Iris pigment epithelial cell (primary cell): ENCODE measurements at places on chromosomes 5 and 9.
A peak's percentile ranks its signal among the peaks of the same experiment; 100 is the strongest.

GRCh38 chr5:105978011-105978410 is 1692.7 kb downstream of the EFNA5 start:
- DNase-seq: no peak

DNA sequence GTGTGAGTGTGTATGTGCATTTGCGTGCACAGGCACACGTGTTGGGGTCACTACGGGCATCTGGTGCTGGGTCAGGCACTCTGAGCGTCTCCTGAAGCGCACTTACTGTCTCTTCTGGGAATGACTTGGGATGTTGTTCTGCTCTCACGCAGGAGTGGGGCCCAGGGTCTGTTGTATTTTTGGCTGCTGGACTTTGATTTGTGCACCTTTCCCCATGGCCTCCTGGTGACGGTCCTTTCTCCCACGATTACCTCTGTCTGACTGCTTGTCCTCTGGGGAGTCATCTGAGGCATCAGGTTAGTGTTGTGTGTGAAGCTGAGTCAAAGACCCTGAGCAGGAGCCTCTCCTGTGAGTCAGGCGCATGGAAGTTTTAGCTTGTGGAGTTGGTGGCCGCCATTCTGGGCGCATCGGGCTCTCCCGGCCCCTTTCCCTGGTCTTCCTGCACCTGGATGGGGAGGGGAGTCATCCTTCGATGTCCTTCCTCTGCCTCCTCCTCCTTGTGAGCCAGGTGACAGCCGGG is 62.1 kb downstream of the RXRA start:
- DNase-seq: no peak

DNA sequence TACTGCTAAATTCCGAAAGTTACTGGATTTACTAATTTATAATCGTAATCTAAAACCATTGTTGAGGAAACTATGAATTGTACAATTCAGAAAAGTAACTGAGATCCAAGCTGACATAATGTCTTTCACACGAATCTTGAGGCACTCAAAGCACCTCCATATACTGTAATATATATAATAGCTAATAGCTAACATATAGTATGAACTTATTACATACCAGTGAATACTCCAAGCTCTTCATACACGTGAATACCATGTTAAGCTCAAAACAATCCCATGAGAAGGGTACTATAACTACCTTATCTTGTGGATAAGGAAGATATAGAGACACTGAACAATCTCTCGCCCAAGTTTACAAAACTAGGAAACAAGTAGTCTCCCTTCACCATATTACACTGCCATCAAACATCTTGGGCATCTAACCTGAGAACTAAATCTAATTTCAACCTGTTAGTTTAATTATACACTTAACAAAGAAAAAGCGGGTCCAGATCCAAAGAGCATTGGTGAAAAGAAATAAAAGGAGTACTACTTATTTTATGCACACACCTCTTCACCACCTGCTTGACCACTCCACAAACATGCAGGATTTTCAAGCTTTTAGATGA is 1.0 kb downstream of the NUDCD2 start:
- DNase-seq: no peak

- no peak for DNase-seq
Observed at GRCh38 chr9:122294531-122294930, 29.8 kb downstream of the MRRF start.

- DNase-seq: peak; percentile 95
Observed at GRCh38 chr9:88197781-88198340, 59.6 kb upstream of the SPATA31C2 start.

DNA sequence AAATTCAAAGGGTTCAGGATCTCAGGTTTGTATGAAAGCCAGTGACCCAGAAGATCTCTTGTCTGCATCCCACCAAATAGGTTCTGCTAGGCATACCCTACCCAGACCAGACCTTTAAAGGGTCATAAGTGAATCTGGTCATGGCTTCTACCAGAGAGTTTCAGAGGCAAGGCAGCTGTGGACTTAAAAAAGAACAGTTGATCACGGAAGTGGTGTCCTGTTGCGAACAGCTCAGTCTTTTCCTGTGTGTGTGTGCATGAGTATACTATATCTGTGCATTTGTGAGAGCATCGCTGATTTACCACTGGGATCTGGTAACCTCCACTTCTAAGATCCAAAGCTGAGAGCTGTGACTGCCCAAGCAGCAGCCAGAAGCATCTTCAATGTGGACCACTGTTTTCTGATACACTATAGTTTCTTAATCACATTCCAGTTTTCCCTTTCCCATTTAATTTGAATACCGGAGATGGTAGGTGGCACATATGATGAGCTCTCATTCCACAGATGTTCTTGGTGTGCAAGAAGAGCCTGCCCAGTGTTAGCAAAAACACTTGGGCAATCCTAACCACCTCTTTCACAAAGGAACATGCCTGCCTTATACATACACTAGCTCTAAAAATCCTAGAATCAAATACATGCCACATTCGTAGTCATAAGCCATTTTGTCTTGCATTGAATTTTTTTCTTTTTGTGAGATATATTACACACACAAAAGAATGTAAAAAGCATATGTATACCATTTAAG is 36.2 kb upstream of the OR2S2 start:
- DNase-seq: peak; percentile 8

GRCh38 chr9:7067169-7067568 is 309.4 kb downstream of the KDM4C start:
- DNase-seq: no peak

DNA sequence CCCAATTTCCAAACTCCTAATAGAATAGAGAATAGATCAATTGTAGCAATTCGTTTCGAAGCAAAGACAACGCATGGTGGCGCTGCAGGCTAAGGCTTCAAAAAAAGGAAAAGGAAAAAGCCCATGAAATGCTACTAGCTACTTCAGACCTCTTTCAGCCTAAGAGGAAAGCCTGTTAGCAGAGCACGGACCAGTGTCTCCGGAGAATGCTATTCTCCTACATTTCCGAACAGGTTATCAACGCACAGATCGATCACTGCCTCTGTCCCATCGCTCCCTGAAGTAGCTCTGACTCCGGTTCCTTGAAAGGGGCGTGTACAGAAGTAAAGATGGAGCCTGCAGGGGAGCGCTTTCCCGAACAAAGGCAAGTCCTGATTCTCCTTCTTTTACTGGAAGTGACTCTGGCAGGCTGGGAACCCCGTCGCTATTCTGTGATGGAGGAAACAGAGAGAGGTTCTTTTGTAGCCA is at the start of gene PCDHB15:
TSS of gene PCDHB15 (plus strand) at position 146 of the 468 bp plus-strand sequence. CDS start at position 330, 184 bp downstream.
- DNase-seq: no peak

GRCh38 chr5:133496631-133497030 is 115.7 kb downstream of the FSTL4 start:
- no peak for DNase-seq

DNA sequence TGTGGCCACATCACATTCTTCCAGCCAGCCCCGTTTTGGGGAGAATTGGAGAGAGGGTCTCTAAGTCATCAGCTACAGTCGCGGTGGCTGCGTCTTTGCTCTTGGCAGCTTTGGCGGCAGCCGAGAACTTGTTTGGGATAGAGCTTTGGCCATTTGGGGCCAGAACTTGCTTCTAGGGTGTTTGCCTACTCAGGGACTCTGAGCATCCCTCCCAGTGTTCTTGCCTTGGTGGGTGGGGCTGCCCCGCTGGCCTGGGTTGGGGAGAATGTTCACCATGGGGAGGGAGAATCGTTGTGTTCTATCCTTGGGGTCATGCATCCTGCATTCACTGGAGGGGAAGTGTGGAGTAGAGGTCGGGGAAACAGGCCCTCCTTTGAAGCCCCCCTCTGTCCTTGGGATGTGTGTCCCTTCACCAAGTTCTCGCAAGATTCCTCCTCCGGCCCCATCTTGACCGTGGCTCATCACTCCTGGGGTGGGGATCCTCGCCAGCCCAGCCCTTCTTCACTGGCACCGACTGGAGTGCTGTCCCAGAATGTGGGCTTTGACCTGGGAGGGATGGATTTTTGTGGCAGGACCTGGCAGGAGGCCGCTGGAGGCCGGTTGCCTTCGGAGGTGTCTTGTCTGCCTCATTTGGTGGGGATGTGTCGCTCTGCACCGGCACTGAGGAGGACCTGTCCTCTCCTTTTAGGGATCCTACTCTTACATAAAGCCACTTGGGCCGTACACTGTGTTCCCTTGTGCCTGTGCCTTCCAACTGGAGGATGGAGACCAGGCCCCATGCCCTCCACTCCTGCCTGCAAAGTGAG is 3.5 kb downstream of the PHF2 start:
- DNase-seq: no peak

DNA sequence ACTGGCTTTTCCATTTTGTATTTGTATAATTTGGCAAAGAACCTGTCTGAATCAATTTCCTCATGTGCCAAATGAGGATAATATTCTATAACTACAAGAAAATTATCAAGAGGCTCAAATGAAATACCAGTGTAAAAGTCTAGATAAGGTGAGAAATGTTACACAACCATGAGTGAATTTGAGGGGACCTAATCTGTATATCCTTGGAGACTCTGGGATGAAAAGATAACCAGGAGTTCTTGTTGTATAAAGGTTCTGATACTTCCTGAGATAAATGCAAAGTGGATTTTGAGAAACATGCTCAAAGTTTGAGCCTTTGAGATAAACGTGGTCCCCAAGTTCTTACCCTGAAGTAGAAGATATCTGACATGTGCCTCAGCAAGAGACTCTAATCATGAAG is 120.3 kb upstream of the SLC12A2 start:
- DNase-seq: no peak

DNA sequence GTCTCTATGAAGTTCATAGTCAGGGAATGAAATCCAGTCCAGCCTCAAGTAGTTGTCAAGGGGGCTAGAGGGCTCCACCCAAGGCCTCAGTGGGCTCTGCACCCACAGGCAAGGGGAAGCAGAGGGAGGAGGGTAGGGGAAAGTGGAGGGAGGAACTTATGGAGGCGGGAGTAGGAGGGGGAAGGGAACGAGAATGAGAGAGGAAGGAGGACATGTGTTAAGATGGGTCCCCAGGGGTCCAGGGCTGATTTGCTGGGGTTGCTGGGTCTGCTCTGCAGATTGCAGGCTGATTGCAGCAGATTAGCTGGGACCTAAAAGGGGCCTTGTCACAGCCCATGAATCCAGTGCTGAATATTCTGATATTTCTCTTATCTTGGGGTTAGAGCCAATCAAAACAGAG is 166.9 kb upstream of the IL12B start:
- DNase-seq: no peak

- peak; percentile 23 for DNase-seq
Observed at GRCh38 chr5:101429241-101429640, 526.2 kb upstream of the ST8SIA4 start.

GRCh38 chr5:172579403-172579990 is 61.6 kb upstream of the NEURL1B start:
- DNase-seq: no peak

DNA sequence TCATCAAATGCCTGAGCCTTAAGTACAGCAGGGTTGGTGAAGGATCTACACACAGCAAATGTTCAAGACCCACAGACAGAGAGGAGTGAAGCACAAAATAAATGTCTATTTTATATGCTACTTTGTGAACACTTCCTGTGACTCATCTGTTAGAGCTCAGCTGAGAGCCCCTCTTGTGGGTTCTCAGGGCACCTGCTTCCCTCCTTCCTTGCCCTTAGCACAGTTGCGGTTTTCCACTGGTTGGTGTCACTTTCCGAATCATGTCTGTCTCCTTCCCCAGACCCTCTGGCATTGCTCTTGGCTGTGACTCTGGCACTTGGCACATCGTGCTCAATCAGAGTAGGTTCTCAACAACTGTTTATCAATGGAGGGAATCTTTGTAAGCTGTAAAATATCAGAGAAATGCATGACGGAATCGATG is 128.5 kb upstream of the STC2 start:
- DNase-seq: peak; percentile 84

GRCh38 chr5:35920890-35921289 is 17.5 kb downstream of the CAPSL start:
- DNase-seq: no peak

- no peak for DNase-seq
Observed at GRCh38 chr5:112136773-112137172, 282.3 kb downstream of the EPB41L4A start.

DNA sequence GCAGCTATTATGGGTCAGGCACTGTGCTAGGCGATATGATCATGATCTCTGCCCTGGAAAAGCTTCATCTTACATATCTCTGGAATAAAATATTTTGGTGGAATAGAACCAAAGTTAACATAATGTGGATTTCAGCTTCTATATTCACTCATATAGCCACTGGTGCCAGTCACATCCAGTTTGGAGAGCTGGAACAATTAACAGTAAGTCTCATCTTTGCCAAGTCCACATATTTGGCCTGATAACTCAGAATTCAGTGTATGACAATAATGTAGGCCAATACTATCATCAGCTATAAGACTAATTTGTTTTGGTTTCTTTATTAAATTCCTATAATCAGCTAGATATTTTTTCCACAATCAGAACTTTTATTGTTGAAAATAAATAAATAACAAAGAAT is 5.9 kb upstream of the FAM13B start:
- no peak for DNase-seq

DNA sequence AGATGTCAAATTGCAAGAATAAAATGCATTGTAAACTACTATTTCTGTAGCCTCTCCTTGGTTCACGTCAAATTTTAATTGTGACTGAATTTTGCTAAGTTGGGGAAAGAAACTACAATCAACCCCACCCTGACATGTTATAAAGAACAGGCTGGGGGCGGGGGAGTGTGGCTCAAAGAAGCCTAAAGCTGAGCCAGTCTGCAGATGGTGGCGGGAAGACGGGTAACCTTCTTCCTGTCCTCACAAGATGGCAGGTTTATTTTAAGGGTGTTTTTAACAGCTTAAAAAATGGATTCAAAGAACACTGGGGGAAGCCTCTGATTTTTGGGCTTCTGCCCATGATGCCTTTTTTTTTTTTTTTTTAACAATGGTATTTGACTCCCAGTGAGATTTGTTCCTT is 68.5 kb upstream of the MELK start:
- no peak for DNase-seq

GRCh38 chr5:127601601-127602000 is 47.3 kb upstream of the CTXN3 start:
- DNase-seq: no peak

GRCh38 chr9:115593587-115594091 is 475.7 kb upstream of the TNC start:
- DNase-seq: peak; percentile 64

DNA sequence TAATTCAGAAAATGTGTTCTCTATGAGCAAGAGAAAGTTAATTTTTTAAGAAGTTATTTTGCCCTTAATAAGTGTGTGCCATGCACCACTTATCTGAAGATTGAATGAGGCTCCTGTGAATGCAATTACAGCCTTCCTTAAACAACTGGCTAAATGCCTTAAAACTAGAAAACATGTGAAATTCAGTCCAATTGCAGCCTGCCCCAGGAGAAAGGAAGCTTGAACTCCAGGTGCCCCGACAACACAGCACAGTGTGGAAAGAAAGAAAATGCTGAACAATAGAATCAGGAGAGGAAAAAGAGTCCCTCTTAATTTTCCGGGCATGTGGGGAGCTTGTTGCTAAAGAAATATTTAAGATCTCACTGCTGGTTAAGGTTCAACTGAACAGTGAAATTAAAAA is 8.8 kb downstream of the LHFPL2 start:
- DNase-seq: no peak

GRCh38 chr5:115392611-115393010 is 96.2 kb upstream of the CCDC112 start:
- DNase-seq: no peak

DNA sequence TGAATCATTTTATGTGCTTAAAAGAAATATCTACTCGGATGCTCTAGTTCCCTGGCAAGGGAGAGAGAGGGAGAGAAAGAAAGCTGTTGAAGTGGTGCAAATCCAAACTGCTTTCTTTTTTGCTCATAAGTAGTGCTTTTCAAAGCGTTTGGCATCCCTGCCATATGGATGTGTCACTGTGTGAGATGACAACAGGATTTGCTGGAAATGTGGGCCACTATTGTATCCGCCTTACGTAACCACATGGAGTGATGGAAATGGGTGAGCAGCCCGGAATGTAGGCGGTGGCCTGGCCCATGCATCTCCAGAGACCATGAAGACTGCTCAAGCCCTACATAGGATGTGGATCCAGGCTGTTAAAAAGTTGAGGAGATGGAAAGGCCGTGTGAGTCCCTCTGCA is 30.8 kb downstream of the TJP2 start:
- DNase-seq: peak; percentile 22
